ENCODE measurements at places on chromosomes 13 and 19.

GRCh38 chr19:34109596-34109995, 62.7 kb upstream of the LSM14A start:
- DNase-seq: no peak

- DNase-seq: no peak
Observed at GRCh38 chr13:112467236-112467635, 91.1 kb downstream of the SPACA7 start.

DNA sequence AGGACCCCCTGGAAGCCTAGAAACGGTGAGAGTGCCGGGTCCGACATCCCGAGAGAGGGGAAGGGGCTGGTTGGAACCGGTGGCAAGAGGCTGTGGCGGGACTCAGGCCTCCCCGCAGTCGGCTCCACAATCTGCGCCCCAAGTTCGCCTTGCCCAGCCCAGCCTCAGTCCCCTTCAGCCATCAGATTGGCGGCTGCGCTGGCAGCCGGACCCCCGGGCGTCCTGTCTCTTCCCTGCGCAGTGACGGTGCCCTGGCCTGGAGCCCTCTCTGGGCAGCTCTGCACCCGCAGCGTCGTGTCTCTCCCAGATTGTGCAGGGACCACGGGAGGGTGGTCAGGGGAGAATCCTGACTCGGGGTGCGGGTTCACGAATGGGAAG, 315 bp downstream of the ZNF492 start:
- no peak for DNase-seq

GRCh38 chr19:54191011-54191810, at the start of gene TSEN34:
TSEN34 (plus strand) TSS chr19:54191308; CDS start chr19:54191365, 57 bp downstream.
- peak; percentile 84 for DNase-seq

DNA sequence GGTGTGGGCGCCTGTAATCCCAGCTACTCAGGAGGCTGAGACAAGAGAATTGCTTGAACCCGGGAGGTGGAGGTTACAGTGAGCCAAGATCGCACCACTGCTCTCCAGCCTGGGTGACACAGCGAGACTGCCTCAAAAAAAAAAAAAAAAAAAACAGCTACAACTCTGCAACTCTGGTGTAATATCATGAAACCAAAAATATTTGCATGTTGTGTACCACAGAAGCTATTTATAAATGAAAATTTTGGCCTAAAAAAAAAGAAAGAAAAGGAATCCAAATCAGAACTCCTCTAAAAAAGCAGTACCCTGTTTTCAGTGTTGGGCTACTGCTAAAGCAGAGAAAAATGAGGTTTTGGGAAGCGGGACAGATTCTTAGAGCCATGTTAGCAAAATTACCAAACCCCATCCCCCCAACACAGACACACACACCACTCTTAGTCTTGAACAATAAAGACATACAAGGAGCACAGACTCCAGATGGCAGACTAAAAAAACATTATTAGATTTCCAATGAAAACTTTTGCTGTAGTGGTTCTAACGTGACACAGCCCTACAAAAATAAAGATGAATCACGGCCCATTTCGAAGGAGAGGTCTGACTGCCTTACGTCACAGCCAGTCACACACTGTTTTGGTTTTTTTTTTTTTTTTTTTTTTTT, 51.5 kb downstream of the INSR start:
- peak; percentile 58 for DNase-seq

- DNase-seq: no peak
Observed at GRCh38 chr13:95614641-95615245, 29.8 kb downstream of the DZIP1 start.

DNA sequence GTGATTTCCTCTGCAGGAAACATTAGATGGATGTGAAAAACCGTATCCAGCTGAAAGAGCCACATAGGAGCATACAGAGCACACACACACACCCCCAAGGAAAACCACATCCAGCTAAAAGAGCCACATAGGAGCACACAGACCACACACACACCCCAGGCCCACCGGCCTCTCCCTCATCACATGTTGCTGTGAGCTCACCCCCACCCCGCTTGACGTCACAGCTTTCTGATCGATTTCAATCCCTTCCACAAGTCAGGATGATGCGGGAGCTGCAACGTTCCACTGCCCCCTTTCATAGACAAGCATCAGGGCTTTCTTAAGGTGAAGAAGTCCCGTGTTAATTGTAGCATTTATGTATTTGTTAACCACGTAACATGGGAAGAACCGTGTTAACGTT, 72.4 kb upstream of the SOX1 start:
- no peak for DNase-seq

GRCh38 chr13:69319656-69320055, 788.0 kb upstream of the ATXN8OS start:
- no peak for DNase-seq

GRCh38 chr13:111971891-111972780, 94.8 kb upstream of the SOX1 start:
- DNase-seq: no peak

GRCh38 chr13:103953859-103954258, 887.6 kb upstream of the SLC10A2 start:
- no peak for DNase-seq

DNA sequence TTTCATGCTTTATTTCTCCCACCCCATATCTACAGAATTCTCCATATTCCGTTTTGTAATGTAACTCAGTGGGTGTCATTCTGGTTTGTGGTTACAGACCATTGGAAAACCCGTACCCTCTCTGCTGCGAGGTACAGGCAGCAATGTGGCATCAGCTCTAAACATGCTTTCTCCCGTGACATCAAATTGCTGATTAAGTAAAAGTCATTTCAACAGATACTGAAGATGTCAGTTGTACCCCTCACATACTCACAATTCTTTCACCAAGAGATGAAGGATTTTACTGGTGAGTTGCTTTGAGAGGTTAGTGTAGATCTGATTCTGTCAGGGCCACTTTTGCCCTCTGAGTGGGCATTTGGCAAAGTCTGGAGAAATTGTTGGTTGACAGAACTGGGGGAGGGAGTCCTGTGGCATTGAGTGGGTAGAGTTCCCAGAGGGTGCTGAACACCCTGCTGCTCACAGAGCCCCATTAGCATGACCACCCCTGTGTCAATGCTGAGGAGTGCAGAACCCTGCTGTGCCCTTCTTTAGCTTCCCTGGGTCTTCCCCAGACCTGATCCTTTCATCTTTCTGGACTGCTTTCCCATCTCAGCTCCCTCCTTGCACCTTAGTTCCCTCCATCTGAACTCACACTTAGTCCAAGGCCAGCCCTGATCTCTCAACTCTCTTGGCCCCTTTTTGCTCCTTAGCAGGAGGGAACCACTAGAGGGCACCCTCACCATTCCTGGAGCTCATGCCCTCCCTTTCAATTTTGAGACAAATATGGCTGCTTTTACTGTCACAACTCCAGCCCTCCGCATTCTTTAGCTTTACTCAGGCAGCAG, 39.9 kb upstream of the CEACAM8 start:
- DNase-seq: peak; percentile 42

Measured in GM10248 (cell line).